GM12864 (cell line): ENCODE measurements at places on chromosomes 12 and 14.

DNA sequence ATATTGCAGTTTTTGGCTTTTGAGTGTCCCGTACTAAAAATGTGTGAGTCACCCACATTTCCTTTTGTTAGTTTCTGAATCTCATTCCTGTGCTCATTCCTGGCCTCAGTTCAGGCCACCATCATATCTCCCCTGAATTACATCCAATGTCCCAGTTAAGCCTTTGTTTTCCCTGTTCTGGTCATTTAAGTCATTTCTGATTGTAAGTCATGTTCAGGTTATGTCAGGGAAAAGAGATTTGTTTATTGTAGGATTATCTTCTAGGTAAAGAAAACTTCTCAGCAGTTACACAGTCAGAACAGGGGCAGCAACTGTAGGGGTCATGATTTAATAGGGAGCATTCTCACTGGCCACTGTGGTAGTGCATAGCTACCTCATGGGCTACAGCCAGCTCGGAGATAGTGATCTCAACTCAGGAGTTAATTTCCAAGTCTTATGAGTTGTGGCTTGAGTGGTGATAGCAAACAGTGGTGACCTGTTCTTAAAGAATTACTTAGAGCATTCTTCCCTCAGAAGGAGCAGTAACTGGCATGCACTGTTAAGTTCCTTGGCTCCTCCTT is 6.7 kb downstream of the DDX47 start:
- no peak for DNase-seq

GRCh38 chr12:122725452-122726079 is 5.1 kb downstream of the HCAR1 start:
- DNase-seq: no peak

DNA sequence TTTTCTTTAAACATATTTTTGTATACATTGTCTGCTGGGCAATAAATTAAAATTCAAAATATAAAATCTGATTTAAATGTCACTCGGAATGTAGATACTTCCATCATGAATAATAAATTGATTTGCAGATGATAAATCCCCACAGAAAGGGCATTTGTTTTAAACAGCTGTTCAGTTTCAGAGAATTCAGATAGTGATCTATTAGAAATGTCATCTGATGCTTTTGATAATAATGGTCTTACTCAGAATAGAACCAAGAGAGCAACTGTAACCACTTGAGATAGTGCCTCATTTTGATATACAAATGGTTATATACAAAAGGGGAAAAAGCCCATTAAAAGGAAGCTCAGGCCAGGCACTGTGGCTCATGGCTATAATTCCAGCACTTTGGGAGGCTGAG is 43.4 kb downstream of the CDK17 start:
- DNase-seq: no peak

DNA sequence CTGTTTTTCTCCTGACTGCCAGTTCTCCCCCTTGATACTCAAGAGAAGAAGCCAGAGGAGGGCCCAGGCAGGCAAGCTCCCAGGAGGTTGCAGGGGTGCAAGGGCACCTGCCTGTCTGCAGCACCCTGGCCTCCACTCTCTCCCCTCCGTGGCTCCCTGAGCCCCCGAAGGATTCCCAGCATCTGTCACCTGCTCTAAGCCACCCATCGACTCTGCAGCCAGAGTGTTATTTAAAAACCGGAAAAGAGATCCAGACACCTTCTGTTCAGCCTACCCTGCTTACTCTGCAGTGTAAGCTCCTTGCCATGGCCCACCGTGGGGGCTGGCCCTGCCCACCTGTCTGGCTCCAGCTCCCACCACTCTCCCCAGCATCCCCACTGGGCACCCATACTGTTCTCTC is 121.4 kb downstream of the KSR2 start:
- DNase-seq: no peak

- no peak for DNase-seq
Observed at GRCh38 chr12:22541496-22542155, 2.7 kb downstream of the C2CD5 start.

DNA sequence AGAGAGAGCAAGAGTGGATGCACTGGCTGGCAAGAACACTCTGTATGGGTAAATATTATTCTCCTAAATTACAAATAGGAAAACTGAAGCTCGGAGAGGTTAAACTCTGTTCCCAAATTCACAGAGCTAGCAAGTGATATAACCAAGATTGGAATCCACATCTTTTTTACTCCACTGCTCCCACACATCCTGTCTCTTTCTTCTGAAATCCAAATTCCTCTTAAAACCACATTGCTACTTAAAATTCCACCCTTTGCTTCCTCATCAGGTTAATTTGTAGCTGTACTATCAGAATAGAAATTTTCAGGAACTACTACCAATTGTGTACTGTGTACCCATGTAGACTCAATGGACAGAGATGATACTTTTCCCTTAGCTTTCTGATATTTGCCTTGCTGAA is 74.4 kb downstream of the ARMH4 start:
- DNase-seq: no peak

GRCh38 chr14:54369343-54369742 is 27.5 kb upstream of the CDKN3 start:
- DNase-seq: no peak

DNA sequence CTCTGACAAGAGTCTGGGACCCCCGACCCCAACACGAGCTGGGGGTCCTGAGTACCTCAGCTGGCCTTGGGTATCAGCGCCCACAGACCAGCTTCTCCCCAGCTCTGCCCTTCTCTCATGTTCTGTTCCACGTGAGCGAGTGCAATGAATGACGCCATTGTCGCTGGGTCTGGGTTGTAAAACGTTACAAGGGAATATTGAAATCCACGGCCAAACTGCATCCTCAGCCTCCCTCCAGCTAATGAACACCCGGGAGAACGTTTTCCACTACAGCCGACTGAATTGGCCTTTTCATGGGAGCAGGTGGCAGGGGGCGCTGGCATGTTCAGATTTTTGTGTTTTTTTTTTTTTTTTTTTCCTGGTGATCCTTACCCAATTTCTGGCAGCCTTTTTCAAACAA is 34.7 kb downstream of the TBX5 start:
- no peak for DNase-seq

- no peak for DNase-seq
Observed at GRCh38 chr12:22662356-22662755, 37.4 kb downstream of the ETNK1 start.

DNA sequence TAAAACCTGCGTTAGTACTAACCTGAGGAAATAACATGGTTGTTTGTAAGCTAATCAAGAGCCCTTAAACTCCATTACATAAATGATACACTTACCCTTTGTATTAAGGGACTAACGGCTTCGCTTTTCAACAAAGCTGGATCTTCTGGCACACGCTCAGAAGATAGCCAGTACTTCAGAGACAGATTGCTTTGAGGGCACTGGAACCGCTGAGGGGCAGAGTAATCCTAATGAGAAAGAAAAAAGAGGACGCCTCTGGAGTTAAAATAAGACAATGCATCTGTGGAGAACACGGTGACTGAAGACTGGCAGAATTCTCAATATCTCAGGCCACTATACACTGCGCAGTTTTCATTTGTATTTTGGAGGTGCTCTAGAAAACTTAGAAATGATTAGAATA is 1.5 kb upstream of the KTN1 start:
- DNase-seq: no peak

- DNase-seq: no peak
Observed at GRCh38 chr12:92143258-92143657, 2.4 kb downstream of the BTG1 start.

DNA sequence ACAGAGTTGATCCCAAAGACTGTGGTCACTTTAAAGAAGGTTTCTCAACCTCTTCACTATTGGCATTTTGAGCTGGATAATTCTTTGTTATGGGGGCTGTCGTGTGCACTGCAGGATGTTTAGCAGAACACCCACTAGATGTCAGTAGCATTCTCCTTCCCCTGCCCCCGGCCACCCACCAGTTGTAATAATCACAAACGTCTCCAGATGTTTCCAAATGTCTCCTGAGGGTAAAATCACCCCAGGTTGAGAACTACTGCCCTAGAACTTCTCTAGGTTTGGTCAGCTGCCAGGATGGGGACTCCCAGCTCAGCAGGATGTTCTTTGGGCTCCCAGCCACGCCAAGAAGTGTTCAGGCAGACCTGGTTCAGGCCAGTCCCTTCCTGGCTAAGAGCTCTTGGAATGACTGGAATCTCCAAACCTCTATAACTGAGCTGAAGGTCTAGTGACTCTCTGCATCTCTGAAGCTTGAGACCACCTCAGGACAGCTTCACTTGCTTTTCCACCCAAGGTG is 12.5 kb upstream of the AJUBA start:
- no peak for DNase-seq

GRCh38 chr12:68148261-68148951 is 11.1 kb downstream of the IFNG start:
- no peak for DNase-seq

GRCh38 chr14:72753044-72753710 is 140.7 kb downstream of the DPF3 start:
- no peak for DNase-seq
